ENCODE measurements at places on chromosomes 5 and 9. TPM values are rescaled to one million over a fixed set of nuclear protein-coding genes. Genes with fewer than 3 reads are reported as not detected.

Gene PCDHGB3
- total RNA-seq, result 2.2 TPM

Gene IFNA2
- total RNA-seq, result not detected

Gene TMEM245
- 85.7 TPM for total RNA-seq

Gene HAND1
- 0.21 TPM for total RNA-seq

DNA sequence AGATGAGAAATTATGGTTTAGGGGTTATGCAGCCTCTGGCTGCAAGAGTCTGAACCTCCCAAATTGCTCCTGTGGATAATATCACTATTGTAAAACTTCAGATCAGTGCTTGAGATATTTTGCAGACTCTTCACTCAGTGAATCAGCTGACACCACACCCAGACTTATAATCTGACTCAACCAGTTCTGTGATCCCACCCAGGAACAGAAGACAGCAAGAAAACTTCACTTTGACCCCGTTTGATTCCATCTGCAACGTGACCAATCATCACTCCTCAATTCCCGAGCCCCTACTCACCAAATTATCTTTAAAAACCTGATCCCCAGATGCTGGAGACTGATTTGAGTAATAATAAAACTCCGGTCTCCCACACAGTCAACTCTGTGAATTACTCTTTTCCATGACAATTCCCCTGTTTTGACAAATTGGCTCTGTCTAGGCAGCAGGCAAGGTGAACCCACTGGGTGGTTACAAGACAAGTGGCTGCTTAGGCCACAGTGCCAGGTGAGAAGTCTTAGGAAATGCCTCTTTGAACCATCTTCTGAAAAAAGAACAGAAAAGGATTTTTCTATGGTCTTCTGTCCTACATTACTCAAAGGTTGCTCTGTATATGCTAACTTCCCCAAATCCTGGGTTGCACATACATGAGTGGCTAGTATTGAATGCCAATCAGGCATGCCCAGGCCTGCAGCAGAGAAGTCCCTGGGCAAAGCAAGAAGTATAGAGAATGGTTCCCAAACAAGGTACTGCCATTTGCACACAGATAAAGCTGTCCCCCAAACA, 588.0 kb downstream of the PRELID2 start:
- H3K27me3 ChIP-seq, result no peaks in the 10 kb centered on the region
- no peak overlapping the region for H3K27ac ChIP-seq
- H3K4me3 ChIP-seq, result no peak overlapping the region
- DNase-seq, result no peak
- H3K36me3 ChIP-seq, result no peaks in the 10 kb centered on the region

- H3K4me3 ChIP-seq, result peak overlapping the region; percentile 76
- peaks cover 32% of the 10 kb centered on the region for H3K4me1 ChIP-seq
- no peak for DNase-seq
- no peaks in the 10 kb centered on the region for H3K27me3 ChIP-seq
- peaks cover 54% of the 10 kb centered on the region for H3K36me3 ChIP-seq
- H3K27ac ChIP-seq, result no peak overlapping the region
These were observed 1.2 kb downstream of the DROSHA start for GRCh38 chr5:31530541-31531265.

- H3K4me1 ChIP-seq, result no peaks in the 10 kb centered on the region
- H3K4me3 ChIP-seq, result no peak overlapping the region
- no peak overlapping the region for H3K27ac ChIP-seq
- H3K36me3 ChIP-seq, result no peaks in the 10 kb centered on the region
These were observed 76.1 kb downstream of the MAMDC2 start for GRCh38 chr9:70119786-70120185.

- H3K27me3 ChIP-seq, result no peaks in the 10 kb centered on the region
- H3K27ac ChIP-seq, result no peak overlapping the region
- H3K4me1 ChIP-seq, result no peaks in the 10 kb centered on the region
- no peaks in the 10 kb centered on the region for H3K36me3 ChIP-seq
These were observed 24.3 kb upstream of the PRDM9 start for GRCh38 chr5:23483090-23483489.

GRCh38 chr9:120107138-120107537, 472.8 kb downstream of the CDK5RAP2 start:
- no peaks in the 10 kb centered on the region for H3K27me3 ChIP-seq
- no peaks in the 10 kb centered on the region for H3K4me1 ChIP-seq
- no peak overlapping the region for H3K27ac ChIP-seq
- no peak for DNase-seq

Measured in lower lobe of right lung (tissue), 2 donors.